ENCODE measurements at places on chromosomes 5 and 9. TPM values are rescaled to one million over a fixed set of nuclear protein-coding genes. Genes with fewer than 3 reads are reported as not detected.

The CDX1 gene
- not detected for total RNA-seq

The CD74 gene
- 341 TPM for total RNA-seq

The EXD3 gene
- 8.3 TPM for total RNA-seq

The SGCD gene
- 76.9 TPM for total RNA-seq

The TRAF2 gene
- 11.4 TPM for total RNA-seq

The TMEM171 gene
- not detected for total RNA-seq

GRCh38 chr5:158840193-158840592, 259.5 kb downstream of the EBF1 start:
- no peak for DNase-seq

DNA sequence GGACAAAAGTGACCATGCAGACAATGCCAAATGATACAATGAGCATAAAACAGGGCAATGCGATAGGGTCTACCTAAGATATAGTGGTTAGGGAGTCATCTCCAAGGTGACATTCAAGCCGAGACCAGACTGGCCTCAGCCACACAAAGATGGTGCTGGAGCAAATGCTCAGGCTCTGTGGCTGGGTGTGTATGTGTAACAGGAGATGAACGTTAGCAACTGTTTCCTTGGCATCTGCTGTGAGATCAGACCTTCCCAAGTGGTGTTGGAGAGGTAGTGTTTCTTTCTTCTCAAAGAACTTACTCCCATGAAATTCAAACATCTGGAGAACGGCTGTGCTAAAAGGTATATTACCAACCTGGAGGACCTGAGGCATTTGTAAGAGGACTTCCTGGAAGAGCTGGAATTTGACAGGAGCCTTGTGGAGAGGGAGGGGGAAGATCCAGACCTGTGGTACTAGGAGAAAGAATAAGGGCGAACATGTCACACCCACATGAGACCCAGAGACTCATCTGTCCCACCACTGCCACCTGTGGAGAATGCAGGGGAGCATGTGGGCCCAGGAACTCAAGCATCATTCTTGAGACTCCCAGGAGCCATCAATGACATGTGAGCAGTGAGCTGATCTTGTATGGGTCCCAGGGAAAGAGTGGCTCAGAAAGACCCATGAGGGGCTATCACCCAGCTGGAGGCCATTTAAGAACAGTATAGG, 21.4 kb upstream of the ANXA6 start:
- no peak for DNase-seq

GRCh38 chr5:73213566-73213998, 40.6 kb downstream of the TMEM174 start:
- no peak for DNase-seq

DNA sequence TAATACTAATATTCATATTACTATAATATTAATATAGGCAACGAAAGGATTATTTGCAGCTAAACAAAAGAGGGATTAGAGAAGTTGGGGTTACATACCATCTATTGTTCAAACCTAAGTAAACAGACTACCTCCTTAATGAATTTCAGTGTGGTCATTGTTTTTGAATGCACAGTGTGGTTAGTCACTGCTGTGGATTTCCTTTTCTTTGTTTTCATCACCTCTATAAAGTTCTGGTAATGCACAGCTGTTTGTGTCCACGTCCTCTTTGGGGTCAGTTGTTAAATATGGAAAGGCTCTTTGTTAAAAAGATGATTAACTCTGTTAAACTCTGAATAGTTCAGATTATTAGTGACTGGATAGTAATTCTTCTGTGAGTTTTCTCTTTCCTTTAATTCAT, 233.6 kb downstream of the MAST4 start:
- DNase-seq, result no peak

DNA sequence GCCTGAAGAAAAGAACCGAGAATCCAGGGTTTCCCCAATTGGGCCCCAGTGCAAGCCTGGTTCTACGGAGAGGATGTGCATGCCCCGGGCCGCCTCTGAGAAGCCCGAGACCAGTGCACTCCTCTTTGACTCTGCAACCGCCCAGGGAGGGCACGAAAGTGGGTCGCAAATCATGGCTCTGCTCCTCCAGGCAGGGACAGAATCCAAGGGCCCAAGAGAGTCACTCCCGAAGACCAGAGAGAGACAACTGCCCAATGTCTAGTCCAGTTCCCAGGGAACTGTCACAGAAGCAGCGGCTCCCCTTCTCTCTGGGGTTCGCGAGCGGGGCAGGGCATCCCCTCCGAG, 107.8 kb downstream of the PSD2 start:
- DNase-seq, result no peak

DNA sequence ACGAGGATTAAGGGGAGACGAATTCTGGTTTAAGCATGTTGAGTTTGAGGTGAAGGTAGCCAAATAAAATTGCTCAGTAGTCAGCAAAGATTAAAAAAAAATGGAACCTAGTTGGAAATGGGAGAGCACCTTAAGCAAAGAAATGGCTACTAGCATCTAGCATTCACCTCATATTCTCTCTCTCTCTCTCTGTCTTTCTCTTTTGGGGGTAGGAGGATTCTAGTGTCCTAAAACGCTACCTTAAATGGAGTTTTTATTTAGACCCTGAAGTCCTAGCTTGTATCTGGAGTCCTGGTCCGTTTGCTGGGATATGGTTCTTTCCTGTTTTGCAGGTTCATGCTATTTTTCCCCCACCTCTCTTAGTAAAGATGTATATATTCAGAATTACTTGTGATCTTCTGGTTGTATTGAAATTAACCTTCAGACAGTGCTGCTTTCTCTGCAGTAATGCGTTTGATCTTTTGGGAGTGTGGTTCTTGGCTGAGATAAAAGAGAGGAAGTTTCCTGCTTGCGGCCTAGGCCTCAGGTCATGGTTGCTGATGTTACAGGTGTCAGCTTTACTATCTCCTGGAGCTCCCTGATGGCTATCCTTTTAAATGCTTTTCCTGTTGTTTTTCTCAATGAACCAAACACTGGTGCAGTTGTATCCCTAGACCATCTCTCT, 8.0 kb downstream of the TGFBR1 start:
- no peak for DNase-seq

GRCh38 chr9:82223442-82223841, 234.9 kb downstream of the SPATA31D1 start:
- DNase-seq, result no peak

DNA sequence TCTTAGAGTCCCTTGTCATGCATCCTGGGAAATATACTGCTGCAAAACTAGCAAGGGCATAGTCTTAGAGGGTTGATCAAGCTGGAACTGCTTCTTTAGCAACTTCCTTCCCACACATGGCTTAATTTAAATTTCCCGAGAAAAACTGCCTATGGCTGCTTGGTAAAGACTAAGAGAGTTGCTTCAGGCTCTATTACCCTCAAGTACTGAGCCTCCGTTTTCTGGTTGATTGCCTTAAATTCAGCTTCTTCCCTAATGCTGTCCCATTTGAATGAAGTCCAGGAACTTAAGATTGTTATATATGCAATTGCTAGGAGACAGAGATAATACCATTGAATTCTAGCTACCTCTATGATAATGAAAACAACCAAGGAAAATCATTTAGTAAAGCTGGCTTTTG, 385.7 kb upstream of the CYLC2 start:
- DNase-seq, result no peak

DNA sequence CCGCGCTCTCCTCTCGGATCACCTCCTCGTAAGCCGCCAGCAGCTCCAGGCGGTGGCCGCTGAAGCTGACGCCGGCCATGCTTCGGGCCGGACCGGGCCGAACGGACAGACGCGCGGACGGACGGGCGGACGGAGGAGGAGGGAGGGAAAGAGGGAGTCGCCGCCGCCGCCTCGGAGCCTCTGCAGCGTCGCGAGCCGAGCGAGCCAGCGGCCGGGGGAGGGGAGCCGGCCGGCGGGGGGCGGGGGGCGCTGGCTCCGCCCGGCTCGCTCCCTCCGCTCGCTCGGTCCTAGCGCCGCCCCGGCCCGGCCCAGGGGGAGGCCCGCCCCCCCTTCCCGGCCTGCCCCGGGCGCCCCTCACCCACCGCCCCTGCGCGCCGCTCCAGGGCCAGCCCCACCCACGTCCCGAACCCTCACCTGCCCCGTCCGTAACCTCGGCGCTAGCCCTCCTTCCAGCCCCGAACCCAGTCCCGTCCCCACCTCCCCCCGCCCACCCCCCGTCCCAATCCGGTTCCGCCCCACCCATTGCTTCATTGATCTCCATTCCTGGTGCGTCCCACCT, at the start of gene DBN1:
Gene DBN1 (minus strand): TSS at position 192 of the 559 bp plus-strand sequence. CDS start 113 bp downstream, at position 79.
- DNase-seq, result peak; percentile 75

DNA sequence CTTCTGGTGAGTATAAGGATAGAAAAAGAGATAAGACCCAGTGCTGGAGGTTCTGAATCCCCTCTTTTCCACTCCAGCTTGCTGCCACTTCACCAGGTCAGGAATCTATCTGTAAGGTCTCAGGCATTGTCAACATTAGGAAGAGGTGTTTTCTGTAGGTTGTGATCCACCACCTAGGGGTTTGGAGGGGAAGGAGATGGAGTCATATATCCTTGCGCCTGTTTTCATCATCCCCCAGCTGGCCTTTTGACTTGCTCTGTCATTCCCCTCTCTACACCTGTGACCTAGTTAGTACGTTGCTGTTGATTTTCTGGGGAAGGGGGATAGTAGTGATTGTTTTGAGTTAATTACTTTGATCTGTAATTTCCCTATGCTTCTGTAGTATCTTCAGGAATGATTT, 20.5 kb downstream of the SPINK5 start:
- no peak for DNase-seq

DNA sequence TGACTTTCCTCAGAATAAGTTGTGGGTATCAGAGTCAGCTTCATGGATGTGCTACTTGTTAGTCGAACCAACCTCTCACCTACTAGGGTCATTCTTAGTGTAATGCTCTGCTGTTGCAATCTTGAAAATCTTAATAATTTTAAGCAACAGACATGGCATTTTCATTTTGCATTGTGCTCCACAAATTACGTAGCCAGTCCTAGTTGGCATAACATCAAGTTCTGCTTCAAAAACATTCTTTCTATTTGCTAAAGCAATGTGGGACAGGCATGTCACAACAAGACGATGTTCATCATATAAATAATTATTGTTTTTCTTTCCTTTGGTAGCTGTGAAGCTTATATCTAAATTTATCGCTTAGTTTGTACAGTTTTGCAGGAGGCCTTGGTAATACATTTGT, 39.3 kb upstream of the CDH12 start:
- DNase-seq, result no peak

- DNase-seq, result peak; percentile 61
Observed at GRCh38 chr9:16828340-16829281, 41.9 kb downstream of the BNC2 start.

- no peak for DNase-seq
Observed at GRCh38 chr9:35236692-35237091, 74.9 kb downstream of the UNC13B start.

Data from left ventricle myocardium superior (tissue), 1 donor.